Fibroblast of skin of back (primary cell): ENCODE measurements at places on chromosomes 1 and 21.

GRCh38 chr1:179365342-179366092 lies at the start of gene AXDND1:
Gene AXDND1 (plus strand): TSS chr1:179365971. CDS start chr1:179366510, 539 bp downstream.
- DNase-seq: peak; percentile 89

DNA sequence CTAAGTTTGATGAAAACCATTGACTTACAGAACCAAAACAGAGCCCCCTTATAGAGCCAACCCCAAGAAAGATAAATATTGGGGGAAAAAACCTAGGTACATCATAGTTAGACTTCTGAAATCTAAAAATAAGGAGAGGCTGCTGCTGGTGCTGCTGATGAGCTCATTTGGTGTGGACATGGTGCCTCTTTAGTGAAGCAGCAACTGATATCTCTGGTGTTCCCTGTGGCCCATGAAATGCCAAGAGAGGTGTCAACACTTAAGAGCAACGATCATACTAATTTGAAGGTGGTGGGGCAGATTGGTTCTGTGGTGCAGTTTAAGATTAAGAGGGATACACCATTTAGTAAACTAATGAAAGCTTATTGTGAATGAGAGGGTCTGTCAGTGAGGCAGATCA lies 35.9 kb downstream of the ST3GAL3 start:
- no peak for DNase-seq

- no peak for DNase-seq
Measured at GRCh38 chr1:226653311-226653921, 85.7 kb downstream of the ITPKB start.

GRCh38 chr1:159429074-159429861 lies 2.7 kb upstream of the OR10J4 start:
- DNase-seq: peak; percentile 97

- peak; percentile 86 for DNase-seq
Measured at GRCh38 chr21:34916446-34916845, 132.7 kb downstream of the RUNX1 start.

DNA sequence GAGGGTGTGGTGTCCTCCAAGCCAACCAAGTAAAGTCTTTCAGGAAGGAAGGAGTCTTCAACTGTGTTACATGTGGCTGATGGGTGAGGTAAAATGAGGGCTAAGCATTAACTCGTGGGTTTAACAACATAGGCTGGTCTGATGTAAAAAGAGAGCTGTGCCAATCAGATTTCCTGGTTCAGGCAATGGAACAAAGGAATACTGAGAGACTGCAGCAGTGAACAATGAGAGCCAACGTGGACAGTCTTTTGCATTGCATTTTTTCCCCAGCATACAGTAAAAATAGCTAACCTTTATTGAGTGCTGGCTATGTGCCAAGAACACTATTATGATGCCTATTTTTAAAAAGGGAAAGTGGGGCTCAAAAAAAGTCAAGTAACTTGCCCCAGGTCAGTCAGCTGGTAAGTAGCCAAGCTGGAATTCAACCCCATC lies 31.1 kb downstream of the DLGAP3 start:
- DNase-seq: no peak

GRCh38 chr1:216325336-216325735 lies 97.9 kb downstream of the USH2A start:
- DNase-seq: no peak

DNA sequence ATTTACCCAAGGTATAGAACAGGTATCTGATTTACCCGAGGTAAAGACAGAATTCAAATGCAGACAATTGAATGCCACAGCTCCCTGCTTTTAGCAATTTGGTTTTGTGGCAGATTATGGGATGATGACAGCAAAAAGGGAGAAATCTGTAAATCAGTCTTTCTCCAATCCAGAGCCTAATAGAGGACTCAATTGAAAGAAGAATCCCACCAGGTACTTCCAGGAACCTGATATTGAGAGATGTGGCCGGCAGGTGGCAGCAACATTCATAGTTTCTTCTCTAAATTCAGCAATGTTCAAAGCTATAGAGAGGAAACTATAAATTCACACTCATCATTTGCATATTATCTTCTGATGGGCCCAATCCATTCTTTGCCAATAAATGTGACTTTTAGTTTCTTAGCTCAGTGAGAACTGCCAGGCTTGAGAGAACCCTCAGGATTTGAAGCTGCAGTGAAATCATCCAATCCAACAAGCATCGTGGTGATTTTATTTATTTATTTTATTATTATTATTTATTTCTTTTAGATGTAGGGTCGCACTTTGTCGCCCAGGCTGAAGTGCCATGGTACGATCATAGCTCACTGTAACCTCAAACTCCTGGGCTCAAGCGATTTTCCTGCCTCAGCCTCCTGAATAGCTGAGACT lies 9.8 kb upstream of the PHACTR4 start:
- peak; percentile 60 for DNase-seq

- peak; percentile 100 for DNase-seq
Measured at GRCh38 chr1:150162862-150163706, 13.4 kb downstream of the PLEKHO1 start.

DNA sequence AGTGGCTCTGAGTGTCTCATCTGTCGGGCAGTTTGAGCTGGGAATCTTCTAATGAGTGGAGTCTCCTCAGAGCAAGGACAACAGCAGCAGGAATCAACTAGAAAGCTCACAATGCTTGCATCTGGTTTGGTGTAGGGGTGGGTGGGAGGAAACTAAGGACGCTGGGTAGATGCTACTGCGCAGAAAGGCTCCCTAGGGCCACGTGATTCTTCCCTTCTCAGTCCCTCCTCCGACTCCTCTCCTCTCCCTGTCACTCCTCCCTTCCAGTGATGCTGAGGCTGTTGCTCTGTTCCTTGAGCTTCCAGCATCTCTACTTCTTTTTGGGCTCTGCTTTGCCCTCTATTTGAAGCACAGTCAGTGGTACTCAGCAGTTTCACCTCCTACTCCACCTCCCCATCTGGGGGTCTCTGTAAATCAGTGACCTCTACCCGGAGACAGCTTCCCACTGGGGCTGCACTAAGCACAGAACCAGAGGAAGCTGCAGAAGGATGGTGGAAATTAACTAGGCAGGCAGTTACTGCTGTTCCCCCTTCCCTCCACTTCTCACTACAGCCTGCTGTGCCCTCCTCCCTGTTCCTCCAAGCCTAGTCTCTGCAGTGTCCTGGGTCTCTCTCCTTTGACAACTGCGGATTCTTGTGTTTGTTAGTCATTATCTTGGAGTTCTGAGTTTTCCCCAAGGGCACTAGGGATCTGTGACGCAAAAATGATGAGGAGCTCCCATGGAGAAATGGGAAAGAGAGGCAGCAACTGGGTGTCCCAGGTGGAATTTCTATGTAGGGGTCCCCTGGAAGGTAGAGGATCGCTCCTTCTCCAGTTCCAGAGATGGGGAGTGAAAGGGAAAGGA lies 5.8 kb downstream of the LINGO4 start:
- DNase-seq: peak; percentile 35

DNA sequence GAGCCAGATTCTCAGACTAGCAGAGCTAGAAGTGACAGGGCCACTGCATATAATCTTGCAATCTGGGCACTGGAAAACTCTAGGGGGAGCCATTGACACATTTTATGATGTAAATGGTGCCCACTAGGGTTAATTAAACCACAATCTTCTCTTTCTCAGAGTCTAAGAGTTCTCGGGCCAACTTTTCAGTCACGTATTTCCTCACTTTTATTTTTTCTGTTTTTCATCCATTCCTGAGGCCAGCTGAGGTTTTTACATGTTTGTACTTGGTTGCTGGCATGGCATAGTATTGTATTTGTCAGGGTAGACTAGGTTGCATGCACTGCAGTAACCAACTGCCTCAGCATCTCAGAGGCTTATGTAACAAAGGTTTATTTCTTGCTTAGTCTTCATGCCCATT lies 138.2 kb downstream of the ZNF326 start:
- peak; percentile 28 for DNase-seq

GRCh38 chr1:96834986-96835385 lies 113.4 kb downstream of the PTBP2 start:
- DNase-seq: no peak
